ENCODE measurements at places on chromosomes 6 and 20.

GRCh38 chr20:20568604-20569205 lies 143.7 kb downstream of the RALGAPA2 start:
- DNase-seq, result no peak

GRCh38 chr6:103720393-103720792 lies 1139.3 kb downstream of the HACE1 start:
- DNase-seq, result no peak

DNA sequence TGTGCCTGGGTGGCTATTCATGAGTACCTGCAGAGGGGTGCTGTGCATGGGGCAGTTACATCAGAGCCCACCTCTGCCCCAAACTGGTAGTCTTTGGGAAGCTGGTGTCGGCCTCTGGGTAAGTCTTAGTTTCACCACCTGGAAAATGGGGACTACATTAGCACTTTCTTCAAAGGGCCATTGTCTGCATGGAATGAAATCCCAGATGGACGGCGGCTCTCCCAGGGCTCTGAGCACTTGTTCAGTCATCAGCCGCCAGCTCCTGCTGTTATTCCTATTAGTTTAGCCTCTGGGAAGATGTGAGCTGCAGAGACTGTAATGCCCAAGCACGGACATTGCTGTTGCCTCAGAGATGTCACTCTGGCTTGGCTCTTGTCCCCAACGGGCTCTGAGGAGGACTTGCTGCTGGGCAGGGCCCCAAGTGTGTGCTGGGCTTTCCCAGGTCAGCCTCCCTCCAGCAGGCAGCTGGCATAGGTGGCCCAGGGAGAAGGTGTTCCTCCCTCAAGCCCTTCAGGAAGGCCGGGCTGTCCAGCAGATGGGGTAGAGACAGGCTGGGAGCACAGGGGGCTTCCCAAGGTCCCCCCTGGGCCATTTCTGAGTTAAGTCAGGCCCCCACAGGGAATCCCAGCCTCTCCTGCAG lies 268.3 kb downstream of the TFAP2C start:
- DNase-seq, result no peak

DNA sequence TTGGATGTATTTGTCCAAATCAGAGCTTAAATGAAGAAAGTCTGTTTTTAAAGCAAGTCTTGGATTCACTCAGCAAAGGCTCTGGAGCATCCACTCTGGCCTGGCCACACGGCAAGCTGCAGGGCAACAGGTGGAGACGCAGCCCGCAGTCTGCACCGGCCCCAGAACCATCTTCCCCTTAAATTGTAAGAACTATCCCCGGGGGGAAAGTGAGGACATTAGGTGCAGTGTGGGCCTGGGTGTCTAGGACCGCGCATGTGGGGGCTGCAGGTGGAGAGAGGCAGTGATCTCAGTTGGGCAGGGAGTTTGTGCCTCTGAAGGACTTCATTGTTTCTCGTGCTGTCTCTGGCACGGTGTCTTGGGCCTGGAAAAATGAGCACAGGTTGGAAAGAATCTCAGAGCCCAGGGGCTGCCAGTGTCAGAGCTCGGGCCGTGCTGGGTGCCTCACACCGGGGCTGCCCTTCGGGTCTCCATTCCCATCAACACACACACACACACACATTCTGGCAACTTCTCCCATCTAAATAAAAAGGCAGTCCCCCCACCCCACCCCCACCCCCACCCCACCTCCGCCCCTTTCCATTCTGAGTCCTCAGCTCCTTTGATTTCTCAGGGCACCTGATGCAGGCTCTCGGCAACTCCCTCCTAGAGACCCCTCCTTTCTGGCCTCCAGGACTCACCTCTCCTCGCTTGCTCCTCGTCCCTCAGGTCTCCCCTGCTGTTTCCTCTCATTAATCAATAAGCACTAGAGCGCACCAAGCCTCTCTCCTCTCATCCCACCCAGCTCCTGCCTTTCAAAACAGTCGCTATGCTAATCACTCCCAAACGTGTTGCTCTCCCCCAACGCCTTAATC lies 48.4 kb downstream of the FOXF2 start:
- no peak for DNase-seq

DNA sequence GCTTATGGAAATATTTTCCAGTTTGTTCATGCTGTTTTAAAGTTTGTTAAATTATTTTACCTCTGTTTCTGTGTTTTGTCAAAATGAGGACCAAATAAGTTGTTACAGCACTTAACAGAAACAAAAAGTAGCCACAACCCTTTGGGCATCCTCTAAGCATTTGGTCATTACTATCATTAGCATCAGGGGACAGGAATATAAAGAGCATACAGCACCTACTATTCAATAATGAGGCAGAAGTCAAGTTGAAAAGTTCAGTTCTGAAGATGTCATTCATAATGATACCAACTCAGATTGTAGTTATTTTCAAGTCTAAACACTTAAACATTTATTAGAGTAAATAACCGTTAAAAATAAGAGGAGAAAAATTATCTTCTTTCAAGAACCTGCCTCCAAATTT lies 862.3 kb upstream of the FLRT3 start:
- no peak for DNase-seq

GRCh38 chr6:80969439-80969838 lies 783.0 kb downstream of the TENT5A start:
- no peak for DNase-seq

All from hippocampal formation (tissue), 2 donors.